Amniotic stem cell (primary cell): ENCODE measurements at places on chromosomes 4 and X.
A peak's percentile ranks its signal among the peaks of the same experiment; 100 is the strongest.

- no peak for DNase-seq
Observed at GRCh38 chr4:56755901-56756300, 65.6 kb downstream of the SPINK2 start.

GRCh38 chr4:107018344-107018735 is 17.8 kb downstream of the DKK2 start:
- no peak for DNase-seq

DNA sequence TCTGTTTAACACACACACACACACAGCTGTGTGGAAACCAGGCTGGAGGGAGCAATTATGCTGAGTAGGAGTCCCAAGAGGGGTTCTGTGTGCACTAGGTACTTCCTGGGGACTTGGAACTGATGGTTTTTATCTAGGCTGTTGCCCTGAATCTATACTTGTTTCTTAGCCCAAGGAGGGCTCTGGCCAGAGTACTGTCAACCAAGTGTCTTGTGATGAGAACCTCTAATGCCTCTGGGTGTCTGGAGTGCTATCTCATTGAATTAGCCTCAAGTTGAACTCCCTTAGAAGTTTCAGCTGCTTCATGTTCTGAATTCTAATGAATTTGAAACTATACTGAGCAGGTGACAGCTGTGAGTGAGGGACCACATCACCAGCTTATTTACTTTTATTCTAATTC is 16.6 kb downstream of the ARHGAP24 start:
- no peak for DNase-seq

DNA sequence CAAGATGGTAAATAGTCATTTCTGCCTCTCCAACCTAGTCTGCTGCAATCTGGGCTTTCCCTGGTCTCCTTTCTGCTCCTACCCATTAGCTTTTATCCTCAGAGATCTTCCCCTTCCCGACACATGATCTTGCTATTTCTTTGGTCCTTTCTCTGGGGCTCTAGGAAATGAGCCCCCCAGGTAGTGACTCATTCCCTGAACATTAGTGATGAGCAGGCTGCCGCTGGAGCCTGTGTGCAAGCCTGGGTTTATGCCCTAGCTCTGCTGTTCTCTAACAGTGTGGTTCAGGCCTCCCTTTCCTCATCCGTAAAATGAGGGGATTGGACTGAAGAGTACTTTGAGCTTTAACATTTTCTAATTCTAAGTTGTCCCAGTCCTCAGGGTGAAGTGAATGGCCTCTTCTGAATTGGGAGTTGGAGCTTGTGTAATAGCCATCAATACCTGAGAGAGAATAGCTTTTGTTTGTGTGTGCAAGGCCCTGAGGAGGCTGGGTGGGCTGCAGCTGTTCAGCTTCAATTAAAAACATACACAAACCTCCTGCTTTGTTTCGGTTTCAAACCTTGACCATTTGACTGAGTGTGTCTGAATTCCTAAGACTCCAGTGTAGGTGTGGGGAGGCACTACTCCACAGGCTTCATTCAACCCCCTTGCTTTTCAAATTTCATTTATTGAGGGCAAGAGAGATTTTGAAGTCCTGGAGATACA is 115.6 kb upstream of the SCML1 start:
- DNase-seq: no peak

- no peak for DNase-seq
Observed at GRCh38 chr4:55087009-55087912, 38.1 kb downstream of the KDR start.

DNA sequence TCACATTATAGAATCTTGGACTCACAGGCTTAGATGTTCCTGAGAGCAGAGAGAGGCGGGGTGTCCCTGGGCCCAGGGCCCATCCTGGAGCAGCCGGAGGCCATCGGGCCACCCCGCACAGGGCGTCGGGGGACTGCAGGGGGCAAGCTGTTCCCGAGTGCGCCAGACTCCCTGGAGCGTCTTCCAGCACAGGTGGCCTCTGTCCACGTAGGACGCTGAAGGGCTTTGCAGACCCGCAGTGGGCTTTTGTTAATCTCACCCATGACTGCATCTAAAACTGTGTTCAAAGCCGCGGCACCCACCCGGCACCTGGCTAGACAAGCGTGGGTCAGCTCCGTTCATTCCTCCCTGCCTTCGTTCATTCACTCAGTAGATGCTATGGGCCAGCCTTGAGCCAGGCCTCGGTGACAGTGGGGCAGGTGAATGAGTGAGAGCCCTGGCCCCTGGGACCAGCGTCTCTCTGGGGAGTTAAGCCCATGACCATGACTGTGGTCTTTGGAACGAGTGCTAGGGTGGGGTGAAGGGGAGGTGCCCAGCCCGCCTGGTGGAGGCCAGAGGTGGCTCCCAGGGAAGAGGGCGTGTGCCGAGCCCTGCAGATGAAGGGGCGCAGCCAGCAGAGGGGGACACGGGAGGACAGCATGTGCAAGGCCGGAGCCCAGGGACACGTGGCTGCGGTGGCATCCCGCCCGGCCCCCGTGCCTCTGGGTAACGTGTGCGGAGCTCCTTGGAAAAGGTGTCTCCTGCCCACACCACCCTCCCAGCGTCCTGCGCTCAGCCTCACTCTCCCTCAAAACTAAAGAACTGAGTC is 98.3 kb downstream of the HMX1 start:
- no peak for DNase-seq

DNA sequence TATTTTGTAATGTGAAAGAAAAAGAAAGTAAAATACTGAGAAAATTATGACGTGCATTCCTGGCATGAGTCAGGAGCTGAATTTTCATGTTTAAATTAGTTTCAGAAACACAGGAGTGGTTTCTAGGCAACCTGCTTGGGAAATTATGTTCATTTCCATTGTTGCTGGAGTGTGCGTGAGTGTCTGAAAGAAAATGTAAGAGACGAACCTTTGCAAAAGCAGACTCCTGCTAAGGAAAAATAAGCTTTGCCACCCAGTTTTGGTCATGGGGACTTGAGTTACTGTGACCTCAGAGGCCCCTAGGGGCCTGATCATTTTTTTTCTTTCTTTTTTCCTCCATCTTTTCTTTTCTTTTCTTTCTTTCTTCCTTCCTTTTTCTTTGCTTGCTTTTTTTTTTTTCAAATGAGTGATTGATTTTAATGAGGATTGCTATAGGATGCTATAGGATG is 18.8 kb upstream of the CHRNA9 start:
- no peak for DNase-seq

- DNase-seq: no peak
Observed at GRCh38 chr4:101843054-101843453, 52.5 kb downstream of the BANK1 start.

GRCh38 chr4:2045518-2045951 is 13.6 kb upstream of the NAT8L start:
- DNase-seq: no peak

DNA sequence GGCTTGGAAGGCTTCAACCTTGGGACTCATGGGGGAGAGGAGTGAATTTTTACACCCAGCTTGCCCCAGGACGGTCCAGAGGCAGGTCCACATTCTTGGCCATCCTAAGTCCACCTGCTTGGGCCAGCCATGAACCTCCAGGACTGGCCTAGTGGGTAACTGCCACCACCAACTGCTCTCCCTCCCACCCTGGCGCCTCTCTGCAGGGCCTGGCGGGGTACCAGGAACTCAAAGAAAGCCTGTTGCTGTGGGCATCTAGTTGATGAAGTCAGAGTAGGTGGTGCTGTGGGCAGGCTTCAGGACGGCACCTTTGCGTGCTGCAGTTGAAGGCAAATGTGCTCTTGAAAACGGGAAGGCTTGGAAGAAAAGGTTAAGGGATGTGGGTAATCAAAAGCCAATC is 12.0 kb downstream of the BCOR start:
- no peak for DNase-seq

- peak; percentile 7 for DNase-seq
Observed at GRCh38 chrX:53263597-53264094, 17.7 kb downstream of the IQSEC2 start.

- DNase-seq: no peak
Observed at GRCh38 chr4:36208893-36209473, 35.3 kb downstream of the ARAP2 start.

DNA sequence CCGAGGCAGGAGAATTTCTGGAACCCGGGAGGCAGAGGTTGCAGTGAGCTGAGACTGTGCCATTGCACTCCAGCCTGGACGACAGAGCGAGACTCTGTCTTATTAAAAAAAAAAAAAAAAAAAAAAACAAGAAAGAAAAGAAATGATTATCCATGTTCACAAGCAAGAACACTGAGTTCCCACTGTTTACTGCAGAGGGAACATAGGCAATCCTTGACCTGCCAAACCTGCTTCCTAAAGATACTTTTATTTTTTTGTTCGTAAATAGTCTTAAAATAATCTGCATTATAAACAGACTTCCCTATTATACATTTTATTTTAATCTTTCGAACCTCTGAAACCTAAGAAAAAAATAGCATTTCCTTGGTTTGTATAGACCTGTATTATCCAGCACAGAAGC is 50.6 kb upstream of the TBC1D14 start:
- DNase-seq: no peak

DNA sequence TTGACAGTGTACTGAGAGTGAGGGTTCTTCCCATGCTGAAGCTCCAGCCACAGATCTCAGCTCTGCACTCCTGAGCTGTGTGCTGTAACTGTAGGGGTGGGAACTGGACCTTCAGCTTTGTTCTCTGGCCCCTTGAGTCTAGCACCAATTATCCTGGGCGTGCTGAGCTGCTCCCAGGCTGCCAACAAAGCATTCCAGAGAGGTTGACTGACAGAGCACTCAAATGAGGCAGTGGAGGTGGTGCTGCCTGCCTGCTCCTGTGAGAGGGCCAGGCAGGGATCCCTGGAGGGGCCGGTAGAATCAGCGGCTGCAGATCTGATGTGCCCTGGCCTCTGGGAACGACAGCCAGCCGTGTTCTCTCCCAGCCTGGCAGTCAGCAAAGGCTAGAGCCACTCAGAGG is 375.7 kb upstream of the AADAT start:
- no peak for DNase-seq
